ENCODE measurements at places on chromosomes 7 and 10.

- DNase-seq = no peak
Observed at GRCh38 chr7:128876127-128876526, 13.5 kb downstream of the ATP6V1F start.

GRCh38 chr10:110985497-110986275, 66.3 kb downstream of the SHOC2 start:
- DNase-seq = no peak

DNA sequence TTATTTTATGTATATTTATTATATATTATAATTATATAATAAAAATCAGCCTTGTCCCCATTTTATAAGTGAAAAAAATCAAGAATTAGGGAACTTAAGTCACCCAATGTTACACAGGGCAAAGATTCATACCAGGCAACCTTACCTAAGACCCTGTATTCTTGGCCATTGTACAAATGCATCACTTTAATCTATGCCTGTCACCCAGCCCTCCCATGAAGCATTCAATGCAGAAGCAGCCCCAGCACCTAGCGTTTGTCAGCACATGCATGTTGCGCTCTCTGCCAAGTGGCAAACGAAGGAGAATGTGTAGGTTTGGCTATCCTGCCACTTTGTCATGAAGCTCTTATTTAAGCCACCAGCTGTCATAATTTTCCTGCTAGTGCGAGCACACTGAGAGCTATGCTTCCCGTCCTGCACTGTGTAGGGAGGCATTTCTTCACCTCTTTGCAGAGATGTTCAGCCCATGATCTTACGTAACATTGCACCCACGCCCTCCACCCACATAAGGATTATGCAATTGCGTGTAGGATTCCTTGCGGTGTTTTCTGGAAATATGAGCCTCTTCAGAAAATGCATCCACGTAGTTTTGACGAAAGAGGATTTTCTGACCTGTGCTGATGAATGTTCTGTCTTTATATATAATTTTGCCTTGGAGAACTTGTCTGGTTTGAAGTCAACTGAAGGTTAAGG, 7.7 kb upstream of the COBL start:
- peak; percentile 85 for DNase-seq

- no peak for DNase-seq
Observed at GRCh38 chr10:44512431-44513022, 127.6 kb upstream of the CXCL12 start.

GRCh38 chr7:73919694-73920375, 58.9 kb downstream of the TMEM270 start:
- no peak for DNase-seq

- DNase-seq = no peak
Observed at GRCh38 chr7:29337546-29338116, 143.1 kb downstream of the CHN2 start.

DNA sequence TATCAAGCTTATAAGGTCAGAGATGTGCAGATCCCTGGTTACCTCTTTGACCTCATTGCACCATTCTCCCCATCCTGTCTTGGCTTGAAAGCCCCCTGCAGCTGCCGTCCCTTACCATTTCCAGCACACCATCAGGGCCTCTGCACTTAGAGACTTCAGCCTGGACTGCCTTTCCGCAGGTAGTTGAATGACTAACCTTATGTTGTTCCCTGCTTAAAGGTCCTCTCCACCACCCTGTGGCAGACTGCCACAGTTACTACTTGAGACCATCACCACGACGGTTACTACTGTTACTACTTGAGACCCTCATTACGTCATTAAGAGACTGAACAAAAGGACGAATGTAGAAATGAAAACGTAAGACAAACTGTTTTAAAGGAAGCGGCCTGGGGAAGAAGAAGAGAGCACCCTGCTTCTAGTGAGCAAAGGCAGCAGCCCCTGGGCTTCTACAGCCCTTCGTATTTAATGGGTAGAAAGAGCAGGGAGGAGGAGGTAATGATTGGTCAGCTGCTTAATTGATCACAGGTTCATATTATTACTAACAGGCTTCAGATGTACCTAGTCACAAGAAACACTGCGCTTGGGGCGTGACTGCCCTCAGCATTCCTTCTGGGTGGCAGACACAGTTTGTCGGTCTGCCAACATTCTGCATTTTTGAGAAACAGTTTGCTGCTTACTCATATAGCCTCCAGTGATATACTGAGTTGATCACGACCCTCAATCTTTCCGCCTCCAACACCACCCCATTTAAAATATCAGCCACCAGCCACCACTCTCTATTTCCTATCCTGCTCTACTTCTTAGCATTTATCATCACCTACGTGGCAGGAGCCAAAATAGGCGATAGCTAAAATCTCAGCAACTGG, 74.1 kb upstream of the PARD3 start:
- DNase-seq = no peak

DNA sequence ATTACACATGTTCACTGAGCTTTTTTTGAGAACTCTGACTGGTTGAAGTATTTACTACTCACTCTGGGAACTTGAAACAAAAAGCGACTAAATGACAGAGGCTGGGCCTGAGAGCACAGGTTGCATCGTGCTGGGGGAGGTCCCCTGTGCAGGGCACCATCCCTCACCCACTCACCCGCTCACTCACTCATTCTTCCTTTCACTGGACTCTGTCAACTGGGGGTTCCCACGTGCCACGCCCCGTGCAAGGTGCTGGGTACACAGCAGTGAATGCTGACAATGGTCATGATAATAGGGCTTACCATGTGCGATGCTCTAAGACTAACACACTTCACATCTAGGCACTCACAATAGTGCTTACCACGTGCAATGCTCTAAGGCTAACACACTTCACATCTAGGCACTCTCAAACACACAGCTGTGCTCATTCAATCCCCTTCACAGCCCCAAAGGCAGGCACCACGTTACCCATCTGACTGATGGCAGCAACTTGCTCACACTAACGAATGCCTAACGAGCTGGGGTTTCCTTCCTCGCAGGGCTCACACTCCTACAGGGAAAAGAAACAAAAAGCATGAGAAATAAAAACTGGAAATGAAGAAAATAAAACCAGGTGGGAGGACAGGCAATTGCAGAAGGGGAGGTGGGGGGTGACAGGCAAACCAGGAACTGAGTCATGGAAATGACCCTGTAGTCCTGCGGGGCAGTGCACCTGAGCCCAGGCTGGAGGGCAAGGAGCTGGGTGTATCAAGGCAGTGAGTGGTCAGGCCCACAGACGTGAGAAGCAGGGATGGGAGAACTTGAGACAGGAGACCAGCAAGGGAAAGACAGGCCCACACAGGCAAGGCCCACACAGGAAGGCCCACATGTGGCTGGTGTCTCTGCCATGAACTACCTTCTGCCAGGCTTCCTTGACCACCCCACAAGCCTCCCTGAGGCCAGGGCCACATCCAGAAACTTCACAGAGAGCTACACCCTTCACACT, 147.0 kb upstream of the FAM20C start:
- DNase-seq = no peak

- DNase-seq = no peak
Observed at GRCh38 chr10:128049226-128050120, 76.8 kb downstream of the MKI67 start.

- DNase-seq = no peak
Observed at GRCh38 chr7:67422601-67423000, 426.0 kb downstream of the TYW1 start.

GRCh38 chr7:52009181-52009580, 692.6 kb upstream of the COBL start:
- no peak for DNase-seq

Measured in putamen (tissue), 1 donor.